Tibial artery (tissue), 4 donors: ENCODE measurements at places on chromosomes 1 and 21.

- H3K27ac ChIP-seq, result no peak overlapping the region
- no peak for DNase-seq
- no peak overlapping the region for H3K4me3 ChIP-seq
- H3K4me1 ChIP-seq, result peaks cover 21% of the 10 kb centered on the region
Measured at GRCh38 chr1:91007092-91007491, 14.7 kb downstream of the ZNF644 start.

GRCh38 chr1:111213412-111213811 lies 13.0 kb upstream of the DENND2D start:
- no peaks in the 10 kb centered on the region for H3K27me3 ChIP-seq
- no peak overlapping the region for H3K27ac ChIP-seq
- no peaks in the 10 kb centered on the region for H3K36me3 ChIP-seq
- H3K4me3 ChIP-seq, result no peak overlapping the region
- H3K4me1 ChIP-seq, result no peaks in the 10 kb centered on the region
- DNase-seq, result no peak

GRCh38 chr21:27154451-27155129 lies 187.7 kb upstream of the ADAMTS5 start:
- H3K4me3 ChIP-seq, result no peak overlapping the region
- no peaks in the 10 kb centered on the region for H3K4me1 ChIP-seq
- no peak for DNase-seq
- no peaks in the 10 kb centered on the region for H3K27me3 ChIP-seq
- no peaks in the 10 kb centered on the region for H3K36me3 ChIP-seq

DNA sequence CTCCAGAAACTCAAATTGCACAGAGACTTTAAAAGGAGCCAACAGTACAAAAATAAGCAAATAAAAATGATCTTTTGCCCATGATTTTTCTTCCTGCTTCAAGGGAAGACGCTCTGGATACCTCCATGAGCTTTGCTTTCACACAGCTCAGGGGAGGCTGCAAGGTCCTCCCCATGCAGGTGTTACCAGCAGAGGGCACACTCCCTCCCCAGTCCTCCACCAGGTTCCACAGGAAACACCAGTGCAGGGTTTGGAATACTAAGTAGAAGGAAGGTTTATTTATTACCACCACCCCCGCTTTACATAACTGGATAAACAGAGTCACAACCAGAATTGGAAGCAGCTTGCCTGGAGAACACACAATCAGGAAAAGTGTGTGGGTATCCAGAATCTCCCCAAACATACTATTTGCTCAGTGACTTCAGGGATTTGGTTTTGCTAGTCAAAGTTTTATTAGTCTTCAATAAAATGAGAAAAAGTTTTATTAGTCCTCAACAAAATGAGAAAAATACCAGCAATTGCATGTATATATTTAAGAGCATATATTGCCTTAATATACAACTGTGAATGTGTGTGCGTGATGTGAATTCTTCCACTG lies 37.3 kb downstream of the HSD3B1 start:
- no peak for DNase-seq
- H3K27me3 ChIP-seq, result no peaks in the 10 kb centered on the region
- no peaks in the 10 kb centered on the region for H3K4me1 ChIP-seq
- no peak overlapping the region for H3K4me3 ChIP-seq
- H3K27ac ChIP-seq, result no peak overlapping the region

DNA sequence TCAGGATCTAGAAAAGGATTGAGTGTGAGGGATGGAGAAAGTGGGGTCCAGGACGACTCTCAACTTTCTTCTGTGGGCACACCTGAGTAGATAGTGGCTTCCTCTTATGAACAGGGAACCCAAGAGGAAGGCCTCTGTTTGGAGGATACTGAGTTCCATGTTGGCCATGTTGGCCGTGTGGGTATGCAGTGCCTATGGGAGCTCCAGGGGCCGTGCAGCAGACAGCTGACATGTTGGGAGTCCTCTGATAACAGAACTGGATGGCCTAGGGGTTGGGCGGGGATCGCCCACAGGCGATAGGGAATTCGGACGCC lies 43.0 kb downstream of the TMEM53 start:
- H3K36me3 ChIP-seq, result peaks cover 23% of the 10 kb centered on the region
- H3K4me3 ChIP-seq, result peak overlapping the region; percentile 64
- H3K4me1 ChIP-seq, result peaks cover 25% of the 10 kb centered on the region

DNA sequence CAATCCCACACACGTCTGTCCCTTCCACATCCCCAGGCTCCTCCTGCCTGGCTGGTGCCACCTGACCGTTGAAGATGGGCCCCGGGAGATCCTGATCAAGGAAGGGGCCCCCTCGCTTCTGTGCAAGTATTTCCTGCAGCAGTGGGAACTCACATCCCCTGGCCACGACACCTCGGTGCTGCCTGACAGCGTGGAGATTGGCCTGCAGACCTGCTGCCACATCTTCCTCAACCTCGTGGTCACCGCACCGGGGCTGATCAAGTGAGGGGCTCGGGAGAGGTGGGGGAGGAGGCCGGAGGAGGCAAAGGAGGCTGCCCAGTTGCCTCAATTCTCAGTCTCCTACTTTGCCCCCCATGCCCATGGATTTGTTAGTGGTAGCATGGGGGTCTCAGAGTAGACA lies 5.6 kb downstream of the NCDN start:
- no peak overlapping the region for H3K27ac ChIP-seq
- H3K4me3 ChIP-seq, result no peak overlapping the region
- no peak for DNase-seq
- H3K4me1 ChIP-seq, result peaks cover 3% of the 10 kb centered on the region
- no peaks in the 10 kb centered on the region for H3K36me3 ChIP-seq
